ENCODE measurements at places on chromosomes 4 and X.
A peak's percentile ranks its signal among the peaks of the same experiment; 100 is the strongest.

GRCh38 chr4:144597171-144597570 lies 48.8 kb upstream of the HHIP start:
- DNase-seq = no peak

DNA sequence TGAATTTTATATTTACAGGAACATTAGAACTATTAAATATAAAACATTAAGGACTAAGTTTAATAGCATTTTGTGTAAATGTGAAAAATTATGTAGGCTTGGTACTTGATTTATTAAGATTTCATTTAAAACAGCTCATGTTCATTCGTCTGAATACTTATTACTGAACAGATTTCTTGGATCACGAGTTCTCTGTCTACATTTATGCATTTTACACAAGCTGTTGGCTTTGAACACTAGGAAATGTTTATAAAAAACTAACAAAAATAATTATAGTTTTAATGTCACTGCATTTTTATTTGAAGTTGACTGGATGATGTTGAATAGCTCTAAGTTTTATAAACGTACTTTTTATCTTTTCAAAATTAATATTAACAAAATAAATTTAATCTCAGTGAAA lies 888.7 kb downstream of the CCSER1 start:
- no peak for DNase-seq

DNA sequence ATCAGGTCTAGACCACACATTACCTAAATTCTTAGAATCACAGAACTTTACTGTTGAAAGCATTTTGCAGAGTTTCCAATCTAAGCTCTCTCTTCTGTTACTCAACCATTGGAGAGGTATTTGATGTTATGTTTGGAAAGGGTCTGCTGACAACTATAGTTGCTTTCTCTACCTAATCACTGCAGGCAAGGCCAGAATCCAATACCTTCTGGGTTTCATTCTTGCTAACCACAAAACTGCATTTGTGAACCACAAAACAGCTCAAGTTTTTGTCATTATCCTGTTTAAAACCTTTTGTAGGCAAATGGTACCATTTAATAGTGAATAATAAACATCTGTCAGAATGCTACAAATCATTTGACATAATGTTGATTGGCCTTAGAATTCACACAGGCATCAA lies 380.1 kb downstream of the GASK1B start:
- DNase-seq = peak; percentile 13

- DNase-seq = no peak
Observed at GRCh38 chrX:34404386-34405070, 252.6 kb downstream of the TMEM47 start.

- DNase-seq = no peak
Observed at GRCh38 chr4:17583941-17584340, 6.9 kb downstream of the LAP3 start.

GRCh38 chrX:119708936-119709335 lies 16.0 kb upstream of the SEPTIN6 start:
- no peak for DNase-seq

DNA sequence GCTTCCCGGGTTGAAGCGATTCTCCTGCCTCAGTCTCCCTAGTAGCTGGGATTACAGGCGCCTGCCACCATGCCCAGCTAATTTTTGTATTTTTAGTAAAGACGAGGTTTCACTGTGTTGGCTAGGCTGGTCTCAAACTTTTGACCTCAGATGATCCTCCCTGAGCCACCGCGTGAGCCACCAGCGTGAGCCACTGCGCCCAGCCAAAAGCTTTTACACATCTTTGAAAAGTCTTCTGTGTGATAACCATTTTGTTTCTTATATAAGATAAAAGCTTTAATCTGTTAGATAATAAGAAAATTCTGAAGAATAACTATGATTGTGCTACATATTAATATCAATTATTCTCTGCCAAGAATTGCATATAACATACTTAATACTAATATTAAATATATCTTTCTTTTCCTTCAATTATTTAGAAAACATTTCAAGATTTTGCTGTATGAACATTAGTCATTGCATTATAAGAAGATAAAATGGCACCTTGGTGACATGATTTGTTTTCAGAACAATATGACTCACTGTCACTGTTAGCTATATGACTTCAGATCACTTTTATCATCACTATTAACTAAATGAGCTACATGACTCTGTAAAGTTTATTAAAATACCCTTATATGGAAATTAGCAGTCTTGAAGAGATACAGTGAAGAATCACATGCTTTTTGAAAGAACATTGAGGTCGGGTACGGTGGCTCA lies 33.4 kb downstream of the RUFY3 start:
- DNase-seq = no peak

GRCh38 chr4:160709026-160709425 lies 1454.8 kb downstream of the FSTL5 start:
- DNase-seq = no peak

DNA sequence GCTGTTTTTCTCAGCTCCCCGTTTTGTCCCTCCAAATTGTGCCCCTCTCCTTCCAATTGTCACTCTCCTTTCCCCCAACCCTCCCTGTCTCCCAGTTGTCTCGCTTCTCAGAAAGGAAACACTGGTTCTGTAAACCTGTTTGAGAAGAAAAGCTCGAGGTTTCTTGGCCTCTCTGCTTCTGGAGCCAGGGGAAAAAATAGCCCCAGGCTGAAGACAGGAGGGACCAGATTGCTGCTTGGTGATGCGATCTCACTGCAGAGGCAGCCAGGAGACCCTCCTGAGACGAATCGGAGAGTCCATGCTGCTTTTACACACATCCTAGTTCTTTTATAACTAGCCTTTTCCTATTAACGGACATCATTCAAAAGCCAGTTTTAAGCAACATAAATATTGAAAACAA lies 21.2 kb downstream of the TRIML1 start:
- DNase-seq = no peak

DNA sequence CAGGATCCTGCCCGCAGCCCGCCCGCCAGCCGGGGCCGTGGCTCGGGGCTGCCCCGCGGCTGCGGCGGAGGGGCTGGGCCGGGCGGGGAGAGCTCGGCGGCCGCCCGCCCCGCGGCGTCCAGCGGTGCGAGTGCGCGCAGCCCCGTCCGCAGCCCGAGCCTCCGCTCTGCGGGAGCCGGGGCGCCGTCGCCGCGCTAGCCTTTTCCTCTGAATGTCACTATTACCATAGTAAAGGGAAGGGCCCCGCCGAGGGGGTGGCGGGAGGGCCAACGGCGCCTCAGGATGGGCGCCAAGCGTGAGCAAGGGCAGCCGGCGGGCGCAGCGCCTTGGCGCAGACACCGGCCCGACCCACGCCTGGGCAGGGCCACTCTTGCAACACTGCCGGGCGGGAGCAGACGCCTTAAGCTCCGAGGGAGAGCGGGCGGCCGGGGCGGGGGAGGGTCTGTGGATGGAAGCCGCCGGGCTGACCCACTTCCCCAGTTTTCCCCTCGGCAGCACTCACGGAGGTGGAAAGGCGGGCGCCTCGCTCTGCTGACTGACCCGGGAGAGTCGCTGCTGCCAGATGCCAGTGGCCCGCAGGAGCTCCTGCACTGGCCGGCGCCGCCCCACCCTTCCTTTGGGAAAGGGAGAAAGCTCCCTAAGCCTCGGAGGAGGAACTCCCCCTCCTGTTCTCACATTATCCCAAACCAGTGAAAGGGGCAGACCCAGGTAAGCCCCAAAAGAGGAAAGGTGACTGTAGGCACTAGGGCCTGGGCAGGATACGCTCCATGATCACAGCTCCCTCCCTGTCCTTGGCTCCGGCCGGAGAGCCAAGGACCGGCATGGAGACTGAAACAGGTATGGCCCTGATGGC lies 329.4 kb downstream of the HNRNPD start:
- no peak for DNase-seq

DNA sequence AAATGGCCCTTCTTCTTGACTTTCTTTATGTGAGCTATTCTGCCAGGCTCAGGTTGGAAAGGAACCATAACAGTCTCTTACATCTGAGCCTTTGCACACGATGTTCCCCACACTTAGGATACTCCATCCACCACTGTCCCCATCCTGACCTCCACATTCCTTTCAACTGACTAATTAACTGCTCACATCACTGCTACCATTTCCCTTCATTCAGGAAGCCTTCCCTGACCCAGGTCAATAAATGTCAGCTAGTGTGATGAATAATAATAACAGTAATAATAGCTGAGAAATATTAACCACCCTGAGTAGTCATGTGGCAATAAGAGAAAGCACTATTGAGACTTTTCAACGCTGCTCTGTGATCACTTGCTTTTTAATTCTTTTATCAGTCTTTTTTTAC lies 291.7 kb downstream of the KCNIP4 start:
- DNase-seq = no peak

DNA sequence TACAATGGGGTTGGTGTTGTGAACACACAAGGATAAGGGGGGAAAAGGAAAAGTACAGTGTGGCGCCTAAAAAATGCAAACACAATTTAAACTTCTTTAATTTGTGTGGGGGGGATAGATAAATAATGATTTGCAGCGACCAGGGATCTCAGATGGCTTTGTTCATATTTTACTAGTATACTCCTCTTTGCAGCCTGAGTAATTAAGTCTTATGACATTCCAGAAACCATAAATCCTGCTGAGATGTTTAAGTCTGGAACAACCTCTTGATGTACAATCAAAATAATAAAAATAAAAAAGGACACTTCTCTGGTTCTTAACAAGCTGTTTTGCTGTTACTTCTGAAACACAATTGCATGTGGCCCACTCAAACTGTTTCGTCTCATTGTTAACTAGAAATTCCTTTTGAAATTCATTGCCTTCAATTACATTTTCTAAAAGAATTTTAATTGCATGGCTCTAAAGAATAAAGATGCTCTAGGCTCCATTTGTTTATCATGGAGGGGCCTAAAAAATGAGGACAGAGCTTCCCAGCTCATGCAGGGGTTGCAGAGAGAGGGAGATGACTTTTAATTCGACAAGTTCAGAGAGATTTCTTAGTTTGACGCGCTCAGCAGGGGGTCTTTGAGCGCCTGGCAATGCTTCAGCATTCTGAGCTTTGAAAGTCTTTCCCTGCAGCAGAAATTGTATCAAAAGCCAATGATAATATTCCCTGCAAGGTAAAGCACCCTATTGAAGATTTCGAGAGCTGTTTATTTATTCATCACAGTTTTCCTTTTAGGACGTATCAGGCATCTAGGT lies 892.4 kb upstream of the TENM3 start:
- no peak for DNase-seq

DNA sequence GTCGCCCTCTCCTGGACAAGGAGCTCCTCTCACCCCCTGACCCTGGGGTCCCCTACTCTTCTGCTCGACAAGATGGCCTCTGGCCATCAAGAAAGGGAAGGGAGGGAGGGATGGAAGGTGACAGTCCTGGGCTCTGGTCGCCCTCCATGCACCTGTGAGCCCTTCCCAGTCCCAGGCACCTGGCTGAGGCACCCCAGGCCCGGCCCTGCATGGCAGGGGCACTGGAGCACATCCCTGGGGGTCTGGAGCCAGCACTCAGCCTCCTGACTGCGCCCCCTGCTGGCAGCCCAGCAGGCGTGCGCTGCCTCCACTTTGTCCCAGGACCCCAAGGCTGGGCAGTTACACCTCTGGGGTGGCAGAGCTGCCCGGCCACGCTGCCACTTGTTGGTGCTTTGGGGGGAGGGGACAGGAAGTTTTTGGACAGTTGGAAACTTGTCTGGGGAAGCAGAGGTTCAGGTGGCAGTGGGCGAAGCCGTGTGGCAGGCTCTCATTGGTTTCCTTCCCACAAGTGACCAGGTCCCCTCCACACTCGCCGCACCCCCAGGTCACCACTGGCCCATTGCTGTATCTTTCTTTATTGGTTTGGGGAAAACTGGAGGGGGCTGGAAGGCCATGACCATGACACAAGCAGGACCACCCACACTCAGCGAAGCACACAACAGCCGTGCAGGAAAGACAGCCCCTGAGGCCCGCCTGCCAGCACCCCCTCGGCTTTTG lies 4.3 kb downstream of the PNCK start:
- DNase-seq = no peak

GRCh38 chr4:174324236-174324635 lies 40.5 kb downstream of the CEP44 start:
- no peak for DNase-seq

- no peak for DNase-seq
Observed at GRCh38 chrX:49157194-49157593, 5.4 kb upstream of the MAGIX start.

- DNase-seq = no peak
Observed at GRCh38 chrX:153878345-153878744, 7.6 kb downstream of the L1CAM start.

GRCh38 chr4:88813013-88813412 lies 115.4 kb upstream of the NAP1L5 start:
- no peak for DNase-seq

DNA sequence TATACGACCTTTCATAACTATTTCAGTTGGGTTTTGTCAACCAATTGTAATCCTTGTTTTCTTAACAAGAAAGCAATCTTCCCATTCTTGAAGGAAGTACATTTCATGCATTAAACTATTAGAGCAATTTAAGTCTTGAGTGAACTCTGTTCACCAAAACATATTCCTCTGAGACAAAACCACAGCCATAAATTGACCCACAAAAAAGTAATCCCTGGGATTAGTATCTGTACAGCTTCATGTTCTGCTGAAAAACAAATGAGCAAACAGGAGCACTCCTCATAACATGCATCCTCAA lies 207.0 kb upstream of the PDE5A start:
- DNase-seq = no peak

DNA sequence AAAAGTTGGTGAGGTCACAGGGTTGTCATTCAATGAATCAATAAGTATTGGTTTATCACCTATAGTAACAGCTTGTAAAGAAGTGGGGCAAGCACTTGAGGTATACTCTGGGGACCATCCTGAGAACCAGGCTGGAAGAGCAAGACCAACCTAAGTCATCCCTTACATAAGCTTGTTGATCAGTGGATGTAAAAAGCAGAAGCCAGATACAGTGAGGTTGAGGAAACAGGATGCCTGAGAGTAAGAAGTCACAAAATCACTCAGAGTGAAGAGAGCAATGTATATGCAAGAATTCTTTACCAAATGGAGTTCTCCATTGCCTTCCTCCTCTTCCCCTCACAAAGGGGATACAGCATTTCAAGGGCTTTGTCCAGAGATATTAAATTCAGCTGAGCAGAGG lies 76.3 kb upstream of the PACRGL start:
- DNase-seq = no peak

GRCh38 chrX:39603230-39603629 lies 494.5 kb downstream of the BCOR start:
- DNase-seq = no peak

DNA sequence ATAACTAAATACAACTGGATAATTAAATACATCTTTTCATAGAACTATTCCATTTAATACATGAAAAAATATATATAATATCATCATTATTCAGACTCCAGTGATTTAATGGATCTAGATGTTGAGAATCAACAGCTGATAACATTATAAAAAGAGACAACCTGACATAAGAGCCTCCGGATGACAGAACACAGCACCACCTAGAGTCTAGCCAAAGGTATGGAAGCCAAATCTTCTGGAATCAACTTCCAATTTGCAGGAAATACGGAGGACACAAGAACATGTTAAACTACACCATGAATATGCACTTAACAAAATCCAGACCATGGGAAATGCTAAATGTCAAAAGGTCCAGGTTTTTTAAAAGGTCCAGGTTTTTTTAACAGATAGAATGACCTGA lies 55.0 kb downstream of the LRBA start:
- DNase-seq = no peak

- DNase-seq = no peak
Observed at GRCh38 chr4:182569561-182569960, 326.4 kb downstream of the TENM3 start.

Data from fibroblast of skin of left biceps (primary cell).